GM12892 (cell line): ENCODE measurements at places on chromosomes 1 and 21.

DNA sequence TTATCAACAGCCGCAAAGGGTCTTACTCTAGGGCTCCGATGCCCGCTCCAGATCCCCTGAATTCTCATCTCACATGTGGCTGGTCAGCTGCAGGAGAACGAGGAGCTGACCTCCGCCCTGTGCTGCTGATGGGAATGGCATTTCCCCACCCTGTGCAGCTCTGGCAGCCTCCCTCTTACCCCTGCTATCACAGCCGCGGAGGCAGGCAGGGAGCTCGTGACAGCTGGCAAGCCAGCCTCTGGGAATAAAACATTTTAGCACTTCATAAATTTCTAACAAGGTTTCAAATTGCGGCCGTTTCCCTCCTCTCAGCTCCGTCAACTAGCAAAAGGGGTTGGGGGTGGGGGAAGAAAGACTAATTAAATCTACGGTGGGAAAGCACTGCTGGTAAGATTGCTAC, 81.1 kb downstream of the DSCAM start:
- no peak for DNase-seq

- DNase-seq, result peak; percentile 13
These were observed 116.3 kb downstream of the DAB1 start for GRCh38 chr1:57307392-57308170.

GRCh38 chr1:2025491-2025981, 6.4 kb downstream of the GABRD start:
- DNase-seq, result no peak

DNA sequence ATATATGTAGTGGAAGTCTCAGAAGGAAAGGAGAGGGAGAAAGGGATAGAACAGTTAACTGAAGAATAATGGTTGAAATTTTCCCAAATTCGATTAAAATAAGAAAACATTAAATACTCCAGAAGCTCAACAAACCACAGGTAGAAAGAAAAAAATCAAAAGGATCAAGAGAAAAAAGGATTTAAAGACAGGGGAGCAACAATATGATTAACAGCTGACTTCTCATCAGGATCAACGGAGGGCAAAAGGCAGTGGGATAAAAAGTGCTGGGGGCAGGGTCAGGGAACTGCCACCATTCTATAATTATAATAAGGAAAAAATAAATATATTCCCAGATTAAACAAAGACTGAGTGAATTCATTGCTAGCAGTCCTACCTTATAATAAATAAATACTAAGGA, 55.3 kb downstream of the CDKN2C start:
- no peak for DNase-seq

- no peak for DNase-seq
These were observed 12.4 kb upstream of the POFUT2 start for GRCh38 chr21:45299864-45300785.

DNA sequence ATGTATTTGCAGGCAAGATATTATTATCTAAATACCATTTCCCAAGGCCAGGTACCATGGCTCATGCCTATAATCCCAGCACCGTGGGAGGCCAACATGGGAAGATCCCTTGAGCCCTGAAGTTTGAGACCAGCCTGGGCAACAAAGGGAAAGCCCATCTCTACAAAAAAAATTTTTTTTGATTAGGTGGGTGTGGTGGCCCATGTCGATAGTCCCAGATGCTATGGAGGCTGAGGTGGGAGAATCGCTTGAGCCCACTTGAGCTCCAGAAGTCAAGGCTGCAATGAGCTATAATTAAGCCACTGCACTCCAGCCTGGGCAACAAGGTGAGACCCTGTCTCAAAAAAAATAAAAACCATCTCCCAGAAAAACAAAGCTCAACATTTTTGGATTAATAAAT, 2.2 kb downstream of the STMN1 start:
- DNase-seq, result no peak

DNA sequence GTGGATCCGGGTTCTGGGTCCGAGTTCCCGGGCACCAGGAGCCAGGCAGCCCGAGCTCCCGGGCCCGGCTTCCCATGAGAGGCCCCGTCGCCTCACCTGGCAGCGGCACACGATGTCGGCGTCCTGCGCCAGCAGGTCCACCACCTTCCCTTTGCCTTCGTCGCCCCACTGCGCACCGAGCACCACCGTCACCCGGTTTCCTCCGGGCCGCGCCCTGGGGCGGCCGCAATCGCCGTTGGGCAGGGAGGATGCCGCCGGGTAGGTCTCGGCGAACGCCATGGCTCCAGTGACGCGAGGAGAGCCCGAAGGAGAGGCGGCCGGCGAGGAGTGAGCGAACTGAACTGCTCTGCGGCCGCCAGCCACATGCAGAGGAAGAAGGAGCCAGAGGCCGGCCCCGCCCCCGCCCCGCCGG, at the start of gene ADSS2:
ADSS2 (minus strand) TSS at position 371 of the 412 bp plus-strand sequence; CDS start at position 279, 92 bp downstream.
- DNase-seq, result no peak

GRCh38 chr1:230848235-230848634, 20.1 kb downstream of the C1orf198 start:
- DNase-seq, result no peak

- DNase-seq, result no peak
These were observed 18.1 kb upstream of the USP24 start for GRCh38 chr1:55233145-55233777.

GRCh38 chr21:38664841-38665240, 140.9 kb upstream of the ETS2 start:
- no peak for DNase-seq

- peak; percentile 24 for DNase-seq
These were observed 28.3 kb upstream of the RCSD1 start for GRCh38 chr1:167601442-167602383.

GRCh38 chr1:223430236-223430635, 37.0 kb downstream of the CCDC185 start:
- DNase-seq, result no peak

- no peak for DNase-seq
These were observed 78.1 kb downstream of the SIK1 start for GRCh38 chr21:43348801-43349261.

- no peak for DNase-seq
These were observed 275.6 kb downstream of the PLPP3 start for GRCh38 chr1:56303805-56304204.

DNA sequence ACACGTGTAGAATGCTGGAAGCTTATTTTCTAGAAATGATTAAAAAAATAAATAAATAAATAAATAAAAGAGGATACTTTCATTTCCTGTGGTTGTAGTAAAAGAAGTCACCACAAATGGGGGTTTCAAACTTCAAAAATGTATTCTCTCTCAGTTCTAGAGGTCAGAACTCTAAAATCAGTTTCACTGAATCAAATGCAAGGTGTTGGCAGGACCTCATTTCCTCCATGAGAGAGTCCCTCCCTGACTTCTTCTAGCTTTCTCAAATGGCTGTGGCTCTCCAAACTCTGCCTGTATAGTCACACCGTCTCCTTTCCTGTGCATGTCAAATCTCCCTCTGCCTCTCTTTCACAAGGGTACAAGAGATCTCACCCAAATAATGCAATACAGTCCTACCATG, 312.6 kb upstream of the CXADR start:
- DNase-seq, result no peak

GRCh38 chr1:203131548-203132200, 4.1 kb downstream of the ADORA1 start:
- no peak for DNase-seq

DNA sequence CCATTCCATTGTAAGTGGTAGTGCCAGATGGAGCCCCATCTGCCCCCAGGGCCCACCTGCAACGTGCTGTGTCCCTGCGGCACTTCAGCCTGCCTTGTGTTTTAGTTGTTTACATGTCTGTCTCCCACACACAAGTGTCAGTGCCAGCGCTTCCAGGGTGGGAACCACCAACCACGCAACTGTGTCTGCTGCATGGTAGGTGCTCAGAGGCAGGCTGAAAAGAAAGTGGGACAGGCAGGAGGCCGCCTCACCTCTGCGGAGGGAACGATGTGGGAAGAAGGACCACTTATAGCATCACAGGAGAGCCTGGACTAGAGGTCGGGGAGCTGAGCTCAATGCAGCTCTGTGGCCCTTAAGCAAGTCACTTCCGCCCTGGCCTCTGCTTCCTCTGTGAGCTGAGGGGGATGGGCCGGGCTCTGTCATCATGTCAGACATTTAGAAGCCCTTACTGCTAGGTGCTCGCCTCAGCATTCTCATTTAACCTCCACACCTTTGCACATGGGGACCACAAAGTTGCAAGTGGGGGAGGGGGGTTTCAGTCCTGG, 17.9 kb downstream of the SLC9A1 start:
- DNase-seq, result peak; percentile 70

DNA sequence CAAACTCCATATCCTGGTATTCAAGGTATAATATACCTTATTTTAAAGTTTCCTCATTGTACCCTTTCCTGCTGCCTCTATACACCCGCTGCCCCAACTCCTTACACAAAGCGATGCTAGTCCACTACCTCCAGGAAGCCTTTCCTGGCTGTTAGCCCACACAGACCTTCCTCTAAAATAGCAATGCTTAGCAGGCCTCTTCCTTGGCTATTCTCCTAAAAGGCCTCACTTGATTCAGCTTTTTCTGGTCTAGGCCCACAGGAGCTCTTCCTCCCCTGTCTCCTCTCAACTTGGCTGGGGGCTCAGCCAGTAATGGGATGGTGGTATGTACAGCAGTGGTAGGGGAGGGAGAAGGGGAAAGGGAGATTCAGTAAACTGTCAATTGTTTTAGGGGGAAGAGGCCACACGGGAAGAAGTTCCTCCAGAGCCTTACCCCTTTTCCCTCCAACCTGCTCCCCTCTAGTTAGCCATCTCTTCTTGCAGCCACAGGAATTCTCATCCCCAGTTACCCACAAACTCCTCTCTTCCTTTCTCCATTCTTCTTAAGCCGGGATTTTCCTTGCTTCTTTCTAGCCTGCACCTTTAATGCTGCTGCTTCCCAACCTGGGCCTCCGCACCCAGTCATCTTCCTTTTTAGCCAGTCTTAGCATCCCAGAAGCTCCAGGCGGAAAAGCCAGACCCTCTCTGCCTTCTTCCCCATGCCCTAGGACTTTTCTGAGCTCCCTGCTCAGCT, 2.6 kb downstream of the LRRC41 start:
- no peak for DNase-seq

GRCh38 chr1:68197891-68198290, 34.4 kb downstream of the WLS start:
- no peak for DNase-seq

DNA sequence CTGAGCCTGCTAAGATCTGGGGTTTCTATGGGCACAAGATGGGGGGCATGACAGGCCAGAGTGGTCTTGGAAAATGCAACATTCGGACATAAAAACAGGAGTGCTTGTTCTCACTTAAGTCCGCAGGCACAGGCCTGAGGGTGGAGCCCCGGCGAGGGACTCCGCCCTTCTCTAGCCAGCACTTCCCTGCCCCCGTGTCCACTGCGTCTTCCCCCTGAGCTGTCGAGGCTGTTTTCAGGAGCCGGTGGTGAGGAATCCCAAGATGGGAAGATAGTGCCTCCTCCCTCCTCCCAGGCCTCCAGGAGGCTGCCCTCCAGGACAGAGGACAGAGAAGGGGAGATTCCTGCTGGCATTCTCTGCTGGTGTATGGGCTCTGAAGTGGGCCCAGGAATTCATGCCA, 105.2 kb downstream of the TLR5 start:
- no peak for DNase-seq

DNA sequence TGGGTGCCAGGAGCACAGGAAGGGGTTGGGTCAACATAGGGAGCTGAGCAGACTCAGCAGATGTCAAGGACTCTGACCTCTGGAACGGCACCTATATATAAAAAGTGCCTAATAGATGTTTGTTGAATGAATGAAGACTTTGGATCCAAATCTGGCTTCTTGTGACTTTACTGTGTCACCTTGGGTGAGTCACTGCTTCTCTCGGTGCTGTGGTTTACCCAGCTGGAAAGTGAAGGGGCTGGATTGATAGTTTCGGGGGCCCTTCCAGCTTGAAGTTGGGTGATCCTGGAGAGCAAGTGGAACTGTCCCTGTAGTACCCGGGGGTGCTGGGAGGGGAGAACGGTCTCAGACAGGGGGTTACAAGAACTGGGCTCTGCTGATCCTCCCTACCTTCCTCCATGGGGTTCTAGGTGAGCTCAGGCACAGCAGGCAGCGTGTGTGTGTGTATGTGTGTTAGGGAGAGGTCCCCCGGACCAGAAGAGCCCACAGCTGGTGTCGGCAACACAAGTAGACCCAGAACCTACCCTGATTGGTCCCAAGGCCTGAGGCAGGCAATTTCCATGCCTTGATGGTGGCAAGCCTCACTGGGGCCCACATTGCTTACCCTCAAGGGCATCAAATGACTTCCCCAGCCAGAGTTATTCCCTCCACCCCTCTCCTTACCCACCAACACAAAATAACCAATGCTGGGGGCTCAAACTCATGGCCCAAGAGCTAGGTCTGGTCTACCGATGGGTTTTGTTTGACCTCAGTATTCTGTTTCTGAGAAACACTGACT, 5.5 kb upstream of the PADI1 start:
- DNase-seq, result no peak

- no peak for DNase-seq
These were observed 85.7 kb downstream of the DYRK1A start for GRCh38 chr21:37452227-37452626.

- no peak for DNase-seq
These were observed 120.2 kb upstream of the SLC45A1 start for GRCh38 chr1:8197493-8198282.

GRCh38 chr21:29238053-29238966, 60.4 kb upstream of the BACH1 start:
- DNase-seq, result no peak

DNA sequence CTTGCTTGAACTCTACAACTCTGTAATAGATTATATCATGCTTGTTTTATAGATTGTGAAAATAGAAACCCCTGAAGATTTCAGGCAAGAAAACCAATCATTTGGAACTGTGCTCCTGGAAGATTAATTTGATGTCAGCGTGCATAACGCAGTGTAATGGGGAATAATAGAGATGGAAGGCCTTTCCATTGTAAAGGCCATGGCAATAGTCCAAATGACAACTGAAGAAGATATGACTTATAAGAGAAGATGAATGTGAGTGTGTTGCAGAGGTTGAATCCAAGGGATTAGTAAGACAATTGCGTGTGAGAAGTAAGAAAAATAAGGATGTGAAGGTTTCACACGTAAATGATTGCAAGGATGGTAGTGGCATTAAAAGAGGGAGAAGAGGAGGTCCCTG, 285.0 kb downstream of the DUSP10 start:
- no peak for DNase-seq

- no peak for DNase-seq
These were observed 937 bp downstream of the PODN start for GRCh38 chr1:53062708-53063591.

GRCh38 chr1:46613661-46614603, 2.7 kb downstream of the MOB3C start:
- DNase-seq, result peak; percentile 34

DNA sequence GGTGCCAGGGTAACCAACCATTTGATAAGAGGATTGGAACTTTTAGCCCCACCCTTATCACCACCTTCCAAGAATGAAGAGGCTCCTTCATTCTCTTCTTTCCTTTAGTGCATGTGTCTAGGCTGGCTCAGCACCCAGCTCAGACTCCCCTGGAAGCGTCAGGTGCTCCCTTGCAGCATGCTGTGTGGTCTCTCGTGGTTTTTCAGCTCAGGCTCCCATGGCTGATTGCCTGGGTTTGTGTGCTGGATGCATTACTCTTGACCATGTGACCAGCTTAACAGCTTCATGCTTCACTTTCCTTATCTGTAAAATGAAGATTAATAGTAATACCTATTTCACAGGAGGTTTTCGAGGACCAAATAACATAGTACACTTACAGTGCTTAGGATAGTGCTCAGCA, 198.4 kb downstream of the HHAT start:
- DNase-seq, result no peak

GRCh38 chr1:16386454-16387113, 19.5 kb downstream of the SZRD1 start:
- DNase-seq, result no peak
